ENCODE measurements at places on chromosomes 1 and 21.
A peak's percentile ranks its signal among the peaks of the same experiment; 100 is the strongest.

GRCh38 chr1:93080179-93080823 is 1.2 kb downstream of the MTF2 start:
- DNase-seq = peak; percentile 79

- no peak for DNase-seq
These were observed 23.6 kb downstream of the ERO1B start for GRCh38 chr1:236258114-236258622.

- peak; percentile 90 for DNase-seq
These were observed 334.3 kb upstream of the ADAMTS5 start for GRCh38 chr21:27301220-27301619.

GRCh38 chr21:16624479-16625118 is 888.2 kb upstream of the CXADR start:
- no peak for DNase-seq

- DNase-seq = no peak
These were observed 137.6 kb upstream of the USP24 start for GRCh38 chr1:55352811-55353180.
